Stomach (tissue), 19 donors: ENCODE measurements at places on chromosomes 16 and 17. TPM values are rescaled to one million over a fixed set of nuclear protein-coding genes. Genes with fewer than 3 reads are reported as not detected.
A peak's percentile ranks its signal among the peaks of the same experiment; 100 is the strongest.

The SLC12A3 gene
- 0.10 TPM for polyA plus RNA-seq

The PMFBP1 gene
- polyA plus RNA-seq, result 0.92 TPM

The HOXB4 gene
- 2.6 TPM for polyA plus RNA-seq

The PLXDC1 gene
- 2.1 TPM for polyA plus RNA-seq

The SMARCD2 gene
- polyA plus RNA-seq, result 86.9 TPM

The KRT222 gene
- polyA plus RNA-seq, result 0.61 TPM

The CSH1 gene
- not detected for polyA plus RNA-seq

The CMTM1 gene
- polyA plus RNA-seq, result 0.28 TPM

The CCL14 gene
- 19.6 TPM for polyA plus RNA-seq

The CCDC102A gene
- 4.1 TPM for polyA plus RNA-seq

The SLC13A2 gene
- polyA plus RNA-seq, result not detected

The CACNG3 gene
- polyA plus RNA-seq, result not detected

The JPH3 gene
- polyA plus RNA-seq, result 0.31 TPM

The NPIPB13 gene
- polyA plus RNA-seq, result 1.7 TPM

The SHISA9 gene
- polyA plus RNA-seq, result not detected

The MPP3 gene
- polyA plus RNA-seq, result 2.4 TPM

The TMEM238L gene
- polyA plus RNA-seq, result 55.9 TPM

The TPSD1 gene
- 0.70 TPM for polyA plus RNA-seq

- DNase-seq, result no peak
Measured at GRCh38 chr17:27918498-27918897, 25.3 kb upstream of the LYRM9 start.

GRCh38 chr17:6641247-6641863 lies 495 bp downstream of the TXNDC17 start:
- DNase-seq, result peak; percentile 85

DNA sequence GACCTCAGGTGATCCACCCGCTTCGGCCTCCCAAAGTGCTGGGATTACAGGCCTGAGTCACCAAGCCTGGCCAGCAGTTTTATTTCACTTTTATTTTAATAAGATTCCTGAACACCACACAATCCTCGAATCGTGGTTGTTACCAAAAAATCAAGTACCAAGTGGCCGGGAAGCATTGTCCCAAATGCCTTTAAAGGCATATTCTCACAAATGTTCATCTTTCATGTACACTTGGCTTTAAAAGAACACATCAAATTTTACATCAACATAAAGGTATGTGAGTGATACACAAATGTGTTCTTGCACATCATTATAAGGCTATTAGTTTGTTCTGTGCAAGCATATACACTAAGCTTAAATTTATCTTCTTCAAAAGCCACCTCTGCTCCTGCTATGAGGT lies 8.1 kb upstream of the MYH11 start:
- DNase-seq, result no peak

- DNase-seq, result no peak
Measured at GRCh38 chr17:79530361-79531105, 80.3 kb downstream of the RBFOX3 start.

GRCh38 chr17:16419074-16419928 lies 3.9 kb downstream of the TRPV2 start:
- DNase-seq, result no peak

GRCh38 chr16:64180136-64180900 lies 941.5 kb downstream of the CDH11 start:
- no peak for DNase-seq

DNA sequence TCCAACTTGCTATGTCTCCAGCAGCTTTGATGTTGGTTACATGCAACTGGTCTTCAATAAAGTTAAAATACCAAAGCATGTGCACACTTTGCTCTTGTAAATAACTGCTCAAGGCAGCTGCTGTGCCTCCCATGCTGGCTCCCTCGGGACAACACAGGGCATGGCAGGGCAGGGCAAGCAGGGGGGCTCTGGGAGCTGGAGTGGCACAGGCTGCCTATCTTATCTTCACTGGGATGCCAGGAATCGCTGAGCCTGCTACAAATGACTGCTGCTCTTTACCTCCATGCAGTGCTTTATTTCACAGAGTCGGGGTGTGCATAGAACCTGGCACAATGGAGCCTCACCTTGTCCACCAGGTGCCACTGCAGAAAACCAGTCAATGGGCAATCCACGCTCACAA lies 21.8 kb downstream of the PEMT start:
- no peak for DNase-seq

DNA sequence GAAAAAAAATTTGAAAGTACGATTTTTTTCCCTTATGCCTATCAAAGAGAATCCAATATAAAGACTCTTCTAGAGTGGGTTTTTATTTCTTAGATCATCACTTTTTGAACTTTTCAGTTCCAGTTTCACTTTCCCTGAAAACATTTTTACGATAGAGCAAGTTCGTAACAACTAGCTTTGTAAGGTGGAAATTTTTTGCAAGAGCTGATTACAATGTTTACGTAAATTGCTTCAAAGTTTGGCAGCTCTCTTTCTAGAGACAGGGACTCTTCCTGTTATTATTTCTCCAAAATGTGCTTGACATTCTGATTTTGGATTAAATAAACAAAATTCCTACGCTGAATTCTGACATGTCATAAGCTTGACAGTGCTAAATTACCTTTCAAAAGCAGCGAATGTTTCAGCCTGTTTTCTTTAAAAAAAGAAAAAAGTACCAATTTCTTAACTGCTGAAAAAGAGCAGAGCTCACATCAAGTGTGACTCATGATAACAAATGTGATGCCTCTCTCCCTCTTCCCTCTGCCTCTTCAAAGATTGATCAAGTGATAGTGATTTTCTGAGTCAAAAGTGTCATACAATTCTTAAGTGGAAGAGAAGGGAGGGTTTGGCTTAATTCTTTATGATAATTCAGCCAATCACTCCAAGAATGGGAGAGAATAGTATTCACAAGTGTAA lies 175.2 kb downstream of the KCNJ2 start:
- peak; percentile 26 for DNase-seq

- peak; percentile 87 for DNase-seq
Measured at GRCh38 chr17:27379888-27380533, 76.2 kb upstream of the KSR1 start.

- no peak for DNase-seq
Measured at GRCh38 chr17:17447264-17447663, 29.5 kb upstream of the MED9 start.

- no peak for DNase-seq
Measured at GRCh38 chr16:75099738-75100602, 16.6 kb downstream of the LDHD start.

DNA sequence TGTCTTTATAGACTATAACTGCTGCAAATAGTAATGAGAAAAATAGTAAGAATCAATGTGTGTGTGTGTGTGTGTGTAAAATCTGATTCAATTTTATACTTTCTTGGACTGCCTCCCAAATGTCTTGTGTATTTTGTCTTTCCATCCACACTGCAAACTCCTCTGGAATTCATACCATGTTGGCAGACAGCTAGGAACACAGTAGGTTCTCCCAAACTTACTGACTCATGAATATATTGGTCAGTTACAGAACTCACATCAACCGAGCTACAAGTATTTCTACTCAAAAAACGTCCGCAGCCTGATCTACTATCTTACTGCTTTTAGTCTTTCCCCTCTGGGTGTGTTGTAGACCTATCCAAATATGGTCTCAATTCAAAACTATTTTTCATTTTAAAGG lies 542.7 kb upstream of the PSMD7 start:
- no peak for DNase-seq

DNA sequence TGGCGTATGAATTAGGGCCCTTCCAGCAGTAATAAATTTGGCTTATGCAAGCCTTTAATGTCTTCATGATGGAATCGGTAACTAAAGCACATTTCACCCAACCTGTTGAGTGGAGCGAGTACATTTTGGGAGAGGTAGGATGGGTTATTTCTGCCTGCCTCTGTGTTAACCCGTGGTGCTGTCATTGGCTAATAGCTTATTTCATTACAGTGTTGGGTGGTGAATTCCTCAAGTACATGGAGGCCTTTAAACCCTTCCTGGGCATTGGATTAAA lies 17.8 kb upstream of the TBKBP1 start:
- no peak for DNase-seq

DNA sequence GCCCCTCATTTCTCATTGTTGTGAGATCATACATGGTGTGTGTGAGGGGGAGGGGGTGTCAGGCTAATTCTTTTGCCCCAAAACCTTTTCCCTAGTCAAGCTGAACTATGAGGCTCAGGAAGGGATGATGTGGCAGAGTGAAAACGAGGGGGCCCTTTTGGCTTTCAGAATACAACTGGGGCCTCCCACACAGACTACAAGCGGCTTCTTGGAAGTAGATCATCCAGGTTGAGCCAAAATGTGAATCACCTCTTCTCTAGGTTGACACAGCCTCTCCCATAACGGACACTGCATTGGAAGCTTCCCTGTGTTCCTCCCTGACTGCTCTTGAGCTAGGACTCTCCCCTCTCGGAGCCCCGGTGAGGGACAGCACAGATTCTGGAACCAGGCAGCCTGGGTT lies 2.3 kb upstream of the ALKBH5 start:
- no peak for DNase-seq

DNA sequence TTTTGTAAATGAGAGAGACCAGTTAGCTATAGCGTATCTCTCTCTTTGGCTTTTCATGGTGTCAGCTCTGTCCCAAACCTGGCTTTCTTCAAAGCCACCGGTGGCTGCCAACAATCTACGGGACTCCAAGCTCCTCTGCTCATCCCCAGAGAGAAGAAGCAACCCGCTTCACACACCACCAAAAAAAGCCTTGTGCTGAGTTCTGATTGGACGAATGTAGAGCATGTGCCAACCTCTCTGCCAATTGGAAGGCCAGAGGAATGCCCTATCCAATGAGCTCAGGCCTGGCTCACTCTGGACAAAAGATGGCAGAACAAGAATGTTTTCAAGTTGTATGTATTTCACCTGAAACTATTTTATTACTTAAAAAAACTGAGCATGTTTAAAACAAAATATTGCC lies 202.4 kb downstream of the C16orf95 start:
- no peak for DNase-seq

DNA sequence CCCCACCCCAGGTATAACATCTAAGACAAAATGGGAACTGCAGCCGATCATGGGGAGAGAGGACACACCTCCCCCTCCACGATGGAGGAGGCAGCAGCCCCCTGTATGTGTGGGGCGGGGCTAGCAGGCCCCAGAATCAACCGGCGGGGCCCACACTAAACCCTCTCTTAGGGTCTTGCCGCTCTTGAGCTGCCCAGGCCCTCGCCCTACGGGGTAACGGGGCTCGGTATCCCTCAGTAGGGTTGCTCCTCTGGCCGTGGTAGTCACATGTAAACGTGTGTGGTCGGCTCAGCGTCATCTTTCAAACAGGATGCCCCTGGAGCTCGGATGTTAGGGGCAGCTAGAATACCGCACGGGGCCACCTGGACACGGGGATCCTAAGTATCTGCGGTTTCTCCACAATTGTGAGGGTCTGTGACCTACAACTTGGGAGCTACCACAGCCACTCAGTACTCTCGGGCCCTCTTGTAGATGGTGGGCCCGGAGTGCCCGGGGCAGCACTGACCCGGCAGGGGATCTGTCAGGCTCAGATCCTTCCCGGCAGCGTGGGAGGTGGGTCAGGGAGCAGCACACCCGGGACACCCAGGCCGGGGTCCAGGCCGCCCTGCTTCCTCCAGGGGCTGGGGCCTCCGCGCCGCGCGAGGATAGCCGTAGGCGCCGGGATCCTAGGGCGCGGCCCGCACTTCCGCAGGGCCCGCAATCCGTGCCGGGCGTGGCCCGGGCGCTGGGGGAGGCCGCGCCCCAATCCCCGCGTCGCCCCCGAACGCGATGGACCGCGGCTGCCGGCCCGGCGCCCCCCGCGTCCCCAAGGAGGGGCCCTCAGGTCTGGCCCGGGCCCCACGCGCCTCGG lies 781 bp downstream of the ARHGDIA start:
- peak; percentile 76 for DNase-seq

- no peak for DNase-seq
Measured at GRCh38 chr16:85829751-85830445, 30.4 kb downstream of the COX4I1 start.

- no peak for DNase-seq
Measured at GRCh38 chr17:73135766-73136165, 29.0 kb upstream of the SSTR2 start.

DNA sequence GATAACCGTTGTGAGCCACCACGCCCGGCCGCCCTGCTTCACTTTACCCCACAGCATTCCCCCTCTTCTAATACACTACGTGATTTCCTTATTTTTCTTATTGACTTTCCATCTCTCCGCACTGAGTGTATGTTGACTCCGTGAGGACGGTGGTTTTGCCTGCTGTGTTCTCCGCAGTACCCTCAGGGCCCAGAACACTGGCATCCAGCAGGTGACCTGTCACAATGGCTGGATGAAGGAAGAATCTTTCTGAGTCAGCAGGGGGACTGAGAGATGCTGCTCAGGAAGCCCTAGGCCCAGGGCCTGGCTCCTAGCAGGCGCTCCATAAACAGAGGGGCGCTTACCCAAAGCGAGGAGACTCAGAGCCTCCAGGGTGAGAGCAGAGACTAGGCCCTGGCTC lies 79.5 kb downstream of the RTN4RL1 start:
- no peak for DNase-seq

DNA sequence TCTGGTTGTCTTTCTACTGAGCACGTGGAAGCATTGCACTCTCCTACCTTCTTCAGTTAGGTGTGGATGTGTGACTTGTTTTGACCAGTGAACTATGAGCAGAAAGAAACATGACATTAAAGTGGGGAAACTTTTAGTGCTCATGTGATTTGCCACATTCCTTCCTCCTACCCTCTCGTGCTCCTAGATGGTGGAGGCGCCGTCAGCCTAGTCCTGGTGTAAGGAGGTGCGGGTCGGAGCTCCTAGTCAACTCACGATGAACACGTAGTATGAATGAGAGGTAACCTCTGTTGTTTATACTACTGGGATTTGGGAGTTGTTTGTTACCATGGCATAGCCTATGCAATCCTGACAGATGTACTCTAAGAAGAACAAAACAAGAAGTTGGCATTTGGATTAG lies 47.4 kb downstream of the KSR1 start:
- no peak for DNase-seq

GRCh38 chr17:4617590-4618351 lies 23.7 kb downstream of the ALOX15 start:
- DNase-seq, result no peak

GRCh38 chr17:32174889-32175288 lies 32.6 kb downstream of the RHOT1 start:
- no peak for DNase-seq

DNA sequence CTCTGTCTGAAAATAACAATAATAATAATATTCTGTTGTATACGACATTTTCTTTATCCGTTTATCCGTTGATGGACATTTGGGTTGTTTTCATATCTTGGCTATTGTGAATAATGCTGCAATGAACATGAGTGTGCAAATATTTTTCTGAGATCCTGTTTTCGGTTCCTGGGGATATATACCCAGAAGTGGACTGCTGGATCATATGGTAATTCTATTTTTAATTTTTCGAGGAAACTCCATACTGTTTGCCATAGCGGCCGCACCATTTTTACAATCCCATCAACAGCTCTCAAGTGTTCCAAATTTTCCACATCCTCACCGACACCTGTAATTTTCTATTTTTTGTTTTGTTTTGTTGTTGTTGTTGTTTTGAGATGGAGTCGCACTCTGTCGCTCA lies 5.3 kb upstream of the PRSS41 start:
- DNase-seq, result no peak

GRCh38 chr16:66315210-66315825 lies 51.2 kb upstream of the CDH5 start:
- peak; percentile 91 for DNase-seq

GRCh38 chr17:43572368-43572980 lies 26.3 kb upstream of the ETV4 start:
- DNase-seq, result no peak

GRCh38 chr17:66507103-66507923 lies 204.9 kb downstream of the PRKCA start:
- DNase-seq, result no peak

GRCh38 chr17:81631482-81631881 lies 5.4 kb downstream of the NPLOC4 start:
- no peak for DNase-seq
